CD4-positive, alpha-beta T cell (primary cell): ENCODE measurements at places on chromosomes 1 and 21. TPM values are rescaled to one million over a fixed set of nuclear protein-coding genes. Genes with fewer than 3 reads are reported as not detected.

DNA sequence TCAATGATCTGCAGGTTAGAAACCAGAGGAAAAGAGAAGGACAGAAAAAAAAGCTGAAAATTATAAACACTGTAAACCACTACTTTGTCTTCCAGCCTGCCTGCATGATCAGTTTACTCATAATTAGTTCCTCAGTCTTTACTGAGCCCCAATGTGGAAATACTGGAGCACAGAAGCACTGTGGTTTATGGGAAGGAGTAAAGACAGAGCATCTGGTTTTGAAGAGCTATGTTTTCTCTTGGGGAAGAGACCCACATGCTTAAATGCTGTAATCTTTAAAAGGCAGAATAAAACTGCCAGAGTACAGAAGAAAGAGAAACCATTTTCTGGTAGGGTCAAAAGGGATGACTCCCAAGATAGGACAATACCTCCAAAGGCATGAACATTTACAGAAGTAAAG is 159.0 kb upstream of the ZNHIT6 start:
- no peak overlapping the region for H3K27ac ChIP-seq
- H3K4me1 ChIP-seq, result no peaks in the 10 kb centered on the region
- H3K4me3 ChIP-seq, result no peak overlapping the region
- no peaks in the 10 kb centered on the region for H3K36me3 ChIP-seq
- DNase-seq, result no peak
- no peaks in the 10 kb centered on the region for H3K27me3 ChIP-seq

GRCh38 chr1:67713057-67713846 is 28.3 kb downstream of the GADD45A start:
- H3K4me1 ChIP-seq, result no peaks in the 10 kb centered on the region
- no peaks in the 10 kb centered on the region for H3K27me3 ChIP-seq
- H3K27ac ChIP-seq, result no peak overlapping the region

DNA sequence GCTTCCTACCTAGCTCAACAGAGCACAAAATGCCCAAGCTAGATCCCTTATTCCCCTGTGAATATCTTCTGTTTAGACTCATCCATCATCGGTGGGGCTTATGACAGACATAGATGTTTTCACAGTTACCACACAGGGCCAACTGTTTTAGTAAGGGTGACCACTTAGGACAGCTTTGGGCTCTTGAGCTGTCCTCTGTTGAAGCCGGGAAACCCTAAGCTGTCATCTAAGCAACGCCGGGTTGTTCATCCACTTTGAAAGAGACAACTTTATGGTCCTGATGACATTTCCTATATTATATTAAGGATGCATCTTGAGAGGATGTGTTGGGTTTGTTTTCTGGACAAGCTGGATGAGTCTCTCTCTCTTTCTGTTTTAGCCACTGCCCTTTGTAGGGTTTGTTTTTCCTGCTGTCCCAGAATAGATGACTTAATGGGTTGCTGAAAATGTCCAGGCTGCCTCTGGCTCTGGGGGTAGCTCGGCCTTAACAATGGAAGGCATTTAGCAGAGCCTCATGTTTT is 110.5 kb upstream of the UBE2U start:
- H3K4me3 ChIP-seq, result no peak overlapping the region
- no peaks in the 10 kb centered on the region for H3K4me1 ChIP-seq
- DNase-seq, result no peak

DNA sequence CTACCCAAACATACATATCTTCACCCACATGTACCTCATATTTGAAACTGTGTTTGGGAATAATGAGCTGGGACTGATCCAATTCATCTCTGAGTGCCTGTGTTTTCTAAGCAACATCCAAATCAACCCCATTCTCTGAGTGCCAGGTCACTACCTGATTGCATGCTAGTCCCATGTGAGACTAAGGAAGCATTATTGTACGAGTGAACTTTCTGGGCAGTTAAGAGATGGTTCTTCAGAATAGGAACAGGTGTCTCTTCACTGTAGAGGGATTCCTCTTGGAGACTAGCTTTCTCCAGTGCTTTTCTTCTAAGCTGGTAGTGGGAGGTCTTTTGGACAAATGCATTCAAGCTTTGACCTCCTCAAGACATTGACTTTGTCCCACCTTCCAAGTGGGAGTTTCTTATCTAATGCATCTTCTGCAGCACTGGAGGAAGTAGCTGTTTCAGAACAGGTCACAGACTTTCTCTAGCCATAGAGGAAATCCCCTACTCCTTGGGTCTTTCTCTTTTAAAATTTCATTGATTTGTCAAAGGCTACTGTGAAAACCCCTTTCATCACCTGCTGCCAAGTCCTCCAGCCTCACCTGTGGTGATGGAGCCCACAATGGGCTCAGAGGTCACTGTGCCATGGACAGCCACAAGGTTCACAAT is 172.0 kb upstream of the KIAA0040 start:
- H3K27me3 ChIP-seq, result no peaks in the 10 kb centered on the region
- no peak overlapping the region for H3K27ac ChIP-seq
- H3K36me3 ChIP-seq, result no peaks in the 10 kb centered on the region
- no peak for DNase-seq

DNA sequence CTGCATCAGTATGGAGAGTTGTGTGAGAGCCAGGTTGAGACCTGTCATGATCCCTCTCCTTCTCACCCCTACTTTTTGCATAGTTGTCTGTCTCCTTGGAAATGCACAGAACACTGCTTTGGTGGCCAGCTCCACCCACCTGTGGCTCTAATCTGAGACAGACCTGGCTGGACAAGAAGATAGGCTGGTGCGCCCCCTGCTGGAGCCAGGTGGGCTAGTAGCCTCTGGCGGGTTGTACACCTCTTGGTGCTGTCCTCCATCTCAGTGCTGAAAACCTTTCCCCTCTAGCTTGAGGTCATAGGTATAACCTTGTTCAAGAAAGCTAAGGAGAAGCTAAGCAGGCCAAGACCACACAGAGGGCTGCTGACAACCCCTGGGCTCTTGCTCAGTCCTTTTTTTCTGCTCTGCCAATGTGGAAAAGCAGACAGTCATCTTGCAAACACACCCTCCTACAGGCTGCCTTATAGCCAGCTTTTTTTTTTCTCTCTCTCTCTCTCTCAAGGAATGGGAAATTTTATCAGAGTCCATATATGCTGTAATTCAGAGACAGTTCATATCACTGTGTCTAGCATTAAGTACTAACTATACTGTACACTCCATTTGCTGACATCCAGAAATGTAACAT is 58.8 kb upstream of the SPATA6 start:
- H3K27me3 ChIP-seq, result peaks cover 3% of the 10 kb centered on the region
- no peak overlapping the region for H3K4me3 ChIP-seq
- H3K4me1 ChIP-seq, result no peaks in the 10 kb centered on the region

DNA sequence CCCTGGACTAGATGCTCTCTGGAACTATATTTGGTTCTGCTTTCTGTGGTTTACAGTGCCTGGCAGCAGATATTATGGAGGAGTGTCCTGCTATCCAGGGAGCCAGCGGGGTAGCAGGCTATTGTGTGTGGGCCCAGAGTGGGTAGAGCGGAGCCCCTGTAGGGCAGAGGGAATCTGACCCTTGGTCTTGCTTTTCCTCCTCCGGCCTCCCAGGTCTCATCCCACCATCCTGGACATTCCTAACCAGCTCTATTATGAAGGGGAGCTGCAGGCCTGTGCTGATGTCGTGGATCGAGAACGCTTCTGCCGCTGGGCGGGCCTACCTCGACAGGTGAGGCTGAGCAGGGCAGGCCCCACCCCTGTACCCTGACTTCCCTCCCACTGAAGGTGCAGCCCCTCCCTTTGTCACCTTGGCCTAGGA is 9.1 kb downstream of the RHOC start:
- H3K27ac ChIP-seq, result no peak overlapping the region
- H3K4me3 ChIP-seq, result no peak overlapping the region
- DNase-seq, result no peak
- H3K4me1 ChIP-seq, result peaks cover 23% of the 10 kb centered on the region

- peaks cover 16% of the 10 kb centered on the region for H3K4me1 ChIP-seq
- no peak overlapping the region for H3K27ac ChIP-seq
- peaks cover 25% of the 10 kb centered on the region for H3K27me3 ChIP-seq
- no peak for DNase-seq
These were observed 1.6 kb downstream of the PADI2 start for GRCh38 chr1:17117451-17118265.

DNA sequence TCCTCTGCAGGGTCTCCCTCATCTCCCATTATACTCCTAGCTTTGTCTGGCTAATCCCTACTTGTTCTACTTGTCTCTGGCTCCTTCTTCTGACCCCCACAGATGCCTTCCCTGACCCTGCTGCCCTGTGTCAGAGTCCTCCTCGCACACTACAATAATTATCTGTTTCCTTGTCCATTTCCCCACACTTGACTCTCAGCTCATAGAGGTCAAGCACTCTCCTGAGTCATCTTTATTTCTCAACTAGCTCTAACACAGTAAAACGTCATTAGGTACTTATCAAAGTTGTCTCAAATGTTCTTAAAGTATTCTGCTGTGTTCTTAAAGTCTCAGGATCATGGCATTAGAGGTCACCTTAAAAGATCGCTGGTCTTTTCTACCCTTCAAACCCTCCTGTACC is 47.1 kb downstream of the C8A start:
- H3K27ac ChIP-seq, result no peak overlapping the region
- H3K4me1 ChIP-seq, result no peaks in the 10 kb centered on the region
- no peak overlapping the region for H3K4me3 ChIP-seq

GRCh38 chr1:80385650-80386049 is 1379.1 kb upstream of the ADGRL4 start:
- no peak overlapping the region for H3K27ac ChIP-seq
- no peak for DNase-seq
- H3K27me3 ChIP-seq, result no peaks in the 10 kb centered on the region
- no peaks in the 10 kb centered on the region for H3K36me3 ChIP-seq
- H3K4me3 ChIP-seq, result no peak overlapping the region

DNA sequence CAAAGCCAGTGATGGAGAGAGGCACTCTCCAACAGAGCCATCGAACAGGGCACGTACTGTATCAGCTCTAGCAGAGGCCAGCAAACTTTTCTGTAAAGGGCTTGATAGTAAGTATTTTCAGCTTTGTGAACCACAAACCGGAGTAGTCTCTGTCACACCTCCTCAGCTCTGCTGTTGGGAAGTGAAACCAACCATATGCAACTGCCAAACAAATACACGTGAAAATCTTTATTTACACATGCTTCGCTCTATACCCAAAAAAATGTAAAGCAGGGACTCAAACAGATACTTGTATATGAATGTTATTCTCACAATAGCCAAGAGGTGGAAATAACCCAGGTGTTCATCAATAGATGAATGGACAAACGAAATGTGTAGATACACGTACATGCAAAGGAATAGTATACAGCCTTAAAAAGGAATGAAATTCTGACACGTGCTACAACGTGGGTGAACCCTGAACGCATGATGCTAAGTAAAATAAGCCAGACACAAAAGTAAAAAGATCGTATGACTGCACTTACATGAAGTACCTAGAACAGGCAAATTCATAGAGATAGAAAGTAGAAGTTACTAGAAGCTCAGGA is 39.0 kb downstream of the SETD4 start:
- no peak overlapping the region for H3K27ac ChIP-seq
- H3K4me1 ChIP-seq, result no peaks in the 10 kb centered on the region
- no peaks in the 10 kb centered on the region for H3K27me3 ChIP-seq
- H3K36me3 ChIP-seq, result no peaks in the 10 kb centered on the region
- no peak for DNase-seq

DNA sequence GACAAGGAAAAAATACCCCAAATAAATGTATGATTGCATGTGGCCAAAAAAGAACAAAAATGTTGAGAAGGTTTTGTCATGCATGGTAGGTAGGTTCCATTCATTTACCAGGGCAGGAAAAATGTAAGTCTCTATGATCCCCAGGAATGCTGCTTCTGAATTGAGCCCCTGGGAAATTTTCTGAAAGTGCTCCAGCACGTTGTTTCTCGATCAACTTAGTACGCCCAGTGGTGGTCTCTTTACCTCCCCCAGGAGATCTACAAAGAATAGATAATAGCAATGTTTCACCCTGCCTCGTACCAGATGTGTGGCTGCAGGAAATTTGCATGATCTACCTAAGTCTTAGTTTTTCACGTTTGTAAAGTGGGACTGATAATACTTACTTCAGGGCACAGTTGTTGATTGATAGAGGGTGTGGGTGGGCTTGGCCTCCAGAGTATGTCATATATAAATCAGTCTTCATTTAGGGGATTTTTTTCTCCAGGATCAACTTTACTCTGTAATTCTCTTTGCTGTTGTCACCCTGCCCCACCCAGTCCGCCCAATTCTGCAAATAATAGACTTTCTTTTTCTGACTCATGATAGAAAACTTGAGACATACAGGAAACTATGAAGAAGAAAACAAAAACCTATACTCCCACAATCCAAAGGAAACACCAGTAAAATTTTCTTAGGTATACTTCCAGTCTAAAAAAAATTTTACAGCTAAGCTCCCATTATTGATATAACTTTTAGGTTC is 462.0 kb upstream of the RUNX1 start:
- no peak for DNase-seq
- H3K4me3 ChIP-seq, result no peak overlapping the region
- no peak overlapping the region for H3K27ac ChIP-seq
- no peaks in the 10 kb centered on the region for H3K36me3 ChIP-seq
- peaks cover 2% of the 10 kb centered on the region for H3K4me1 ChIP-seq

DNA sequence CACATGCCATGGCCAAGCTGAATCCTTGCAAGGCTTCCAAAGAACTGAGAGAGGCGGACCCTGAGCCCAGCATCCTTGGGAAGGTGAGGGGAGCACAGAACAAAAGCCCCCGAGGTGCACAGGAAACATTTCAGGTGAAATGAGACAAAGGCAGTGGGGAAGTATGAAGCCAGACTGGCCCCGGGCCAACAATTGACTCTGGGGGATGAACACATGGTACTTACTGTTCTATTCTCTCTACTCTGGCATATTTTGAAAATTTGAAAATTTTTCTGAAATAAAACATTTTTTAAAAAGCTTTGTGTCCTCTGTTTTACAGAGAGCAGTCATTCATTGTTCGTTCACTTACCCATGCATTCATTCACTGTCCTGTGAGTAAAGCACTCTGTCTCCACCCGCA is 77.7 kb downstream of the GRIK3 start:
- H3K27me3 ChIP-seq, result peaks cover 4% of the 10 kb centered on the region
- H3K4me1 ChIP-seq, result no peaks in the 10 kb centered on the region
- H3K27ac ChIP-seq, result no peak overlapping the region
- DNase-seq, result no peak
- H3K36me3 ChIP-seq, result no peaks in the 10 kb centered on the region
- H3K4me3 ChIP-seq, result no peak overlapping the region

GRCh38 chr1:159510229-159510541 is 25.6 kb downstream of the OR10J5 start:
- DNase-seq, result no peak
- no peak overlapping the region for H3K27ac ChIP-seq
- H3K4me1 ChIP-seq, result no peaks in the 10 kb centered on the region

DNA sequence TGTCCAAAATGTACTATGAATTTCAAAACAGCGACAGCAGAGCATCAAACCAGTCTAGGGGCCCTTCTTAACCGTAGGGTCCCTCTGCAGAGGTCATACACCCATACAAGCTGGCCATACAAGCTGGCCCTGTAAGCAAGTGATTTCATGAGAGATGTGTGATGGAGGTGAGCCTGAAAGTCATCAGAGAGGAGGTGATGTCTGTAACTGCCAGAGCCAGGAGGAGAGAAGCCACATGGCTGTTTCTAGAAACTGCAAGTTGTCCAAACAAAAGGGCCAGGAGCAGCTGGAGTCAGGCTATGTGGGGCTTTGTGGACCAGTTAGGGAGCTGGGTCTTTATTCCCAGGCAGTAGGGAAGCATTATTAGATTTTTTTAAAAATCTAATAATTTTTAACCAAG is 14.8 kb upstream of the SERINC2 start:
- no peak overlapping the region for H3K27ac ChIP-seq
- no peak for DNase-seq
- H3K4me1 ChIP-seq, result peaks cover 10% of the 10 kb centered on the region
- H3K4me3 ChIP-seq, result no peak overlapping the region
- H3K36me3 ChIP-seq, result no peaks in the 10 kb centered on the region

Gene DMRTA2
- total RNA-seq, result not detected

Gene TMEM82
- total RNA-seq, result not detected
